ENCODE measurements at places on chromosomes 7 and 10. TPM values are rescaled to one million over a fixed set of nuclear protein-coding genes. Genes with fewer than 3 reads are reported as not detected.
A peak's percentile ranks its signal among the peaks of the same experiment; 100 is the strongest.

DNA sequence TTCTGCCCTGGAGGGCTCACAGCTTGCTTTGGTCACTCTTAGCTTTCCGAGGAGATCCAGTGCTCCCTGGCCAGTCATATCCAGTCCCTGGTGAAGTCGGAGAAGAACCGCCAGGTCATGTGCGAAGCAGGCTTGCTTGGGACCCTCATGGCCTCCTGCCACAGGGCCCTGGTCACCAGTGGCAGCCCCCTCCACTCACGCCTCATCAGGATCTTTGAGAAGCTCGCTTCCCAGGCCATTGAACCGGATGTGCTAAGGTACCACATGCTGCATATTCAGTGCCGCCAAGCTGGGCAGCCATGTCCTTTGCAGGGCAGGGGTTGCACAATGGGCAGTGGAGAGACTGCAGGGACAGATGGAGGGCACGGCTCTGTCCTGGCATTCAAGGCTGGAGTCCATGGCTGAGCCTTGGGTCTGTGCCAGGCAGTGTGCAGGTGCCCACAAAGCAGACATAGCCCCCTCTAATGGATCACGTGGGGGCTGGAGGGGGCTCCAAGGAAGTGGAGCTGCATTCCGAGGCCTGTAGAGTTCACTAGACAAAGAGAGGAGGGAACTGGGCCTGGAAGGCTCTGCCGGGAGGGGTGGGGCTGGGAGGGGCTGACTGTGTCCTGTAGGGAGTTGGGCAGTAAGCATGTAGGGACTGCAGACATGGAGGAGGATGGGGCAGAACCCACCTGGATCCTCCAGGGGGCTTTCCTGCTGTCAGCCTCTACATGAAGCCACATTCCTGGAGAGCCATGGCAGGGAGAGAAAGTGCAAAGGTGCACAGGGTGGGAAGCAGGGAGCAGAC is 89.9 kb downstream of the WDFY4 start:
- no peaks in the 10 kb centered on the region for H3K4me1 ChIP-seq
- H3K4me3 ChIP-seq = no peak overlapping the region
- DNase-seq = no peak
- H3K27me3 ChIP-seq = peaks cover 74% of the 10 kb centered on the region

The SLC26A3 gene
- total RNA-seq = not detected

The GPR26 gene
- total RNA-seq = not detected

The OPN1SW gene
- not detected for total RNA-seq

DNA sequence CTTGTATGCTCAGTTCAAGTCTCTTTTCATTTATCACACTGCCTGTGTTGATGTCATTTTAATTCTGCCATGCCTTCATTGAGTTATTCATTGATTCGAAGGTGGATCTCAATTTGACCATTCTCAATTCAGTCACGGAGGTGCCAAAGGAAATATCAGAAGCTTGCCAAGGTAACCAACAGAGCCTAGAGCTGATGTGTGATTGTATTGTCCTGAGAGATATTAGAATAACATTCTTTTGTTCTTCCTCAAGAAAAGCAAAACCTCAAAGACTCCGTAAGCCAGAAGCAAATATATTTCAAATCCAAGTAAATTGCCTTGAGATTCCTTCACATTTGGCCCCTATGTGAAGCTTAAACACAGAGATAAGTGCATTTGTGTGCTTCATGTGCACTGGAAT is 345.3 kb downstream of the CXCL12 start:
- DNase-seq = no peak
- no peak overlapping the region for H3K27ac ChIP-seq
- no peaks in the 10 kb centered on the region for H3K36me3 ChIP-seq
- H3K4me1 ChIP-seq = no peaks in the 10 kb centered on the region

GRCh38 chr7:70668606-70669358 is 463.2 kb upstream of the GALNT17 start:
- no peaks in the 10 kb centered on the region for H3K36me3 ChIP-seq
- no peak for DNase-seq
- no peak overlapping the region for H3K4me3 ChIP-seq
- peaks cover 65% of the 10 kb centered on the region for H3K27me3 ChIP-seq
- no peaks in the 10 kb centered on the region for H3K4me1 ChIP-seq

- no peak overlapping the region for H3K27ac ChIP-seq
- peaks cover 18% of the 10 kb centered on the region for H3K4me1 ChIP-seq
- DNase-seq = no peak
- no peak overlapping the region for H3K4me3 ChIP-seq
Measured at GRCh38 chr10:125127110-125127509, 33.3 kb downstream of the CTBP2 start.

DNA sequence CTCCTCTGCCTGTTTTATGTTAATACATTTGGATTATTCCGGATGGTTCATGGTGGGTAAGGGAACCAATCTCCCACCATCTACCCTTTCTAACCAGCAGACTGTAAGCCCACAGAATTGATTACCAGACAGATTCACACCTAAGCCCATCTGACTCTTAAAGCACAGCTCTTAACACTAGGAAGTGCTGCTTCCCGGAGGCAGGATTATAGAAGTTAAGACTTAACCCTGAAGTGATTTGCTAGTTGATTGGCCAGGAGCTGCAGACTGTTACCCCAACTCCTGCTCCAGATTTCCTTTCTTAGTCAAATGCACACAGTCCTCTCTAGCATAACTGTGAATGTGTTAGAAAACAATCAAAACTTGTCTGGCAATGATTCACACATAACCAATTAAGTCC is 221.7 kb downstream of the CDK14 start:
- no peaks in the 10 kb centered on the region for H3K4me1 ChIP-seq
- H3K27me3 ChIP-seq = no peaks in the 10 kb centered on the region
- no peak overlapping the region for H3K27ac ChIP-seq

DNA sequence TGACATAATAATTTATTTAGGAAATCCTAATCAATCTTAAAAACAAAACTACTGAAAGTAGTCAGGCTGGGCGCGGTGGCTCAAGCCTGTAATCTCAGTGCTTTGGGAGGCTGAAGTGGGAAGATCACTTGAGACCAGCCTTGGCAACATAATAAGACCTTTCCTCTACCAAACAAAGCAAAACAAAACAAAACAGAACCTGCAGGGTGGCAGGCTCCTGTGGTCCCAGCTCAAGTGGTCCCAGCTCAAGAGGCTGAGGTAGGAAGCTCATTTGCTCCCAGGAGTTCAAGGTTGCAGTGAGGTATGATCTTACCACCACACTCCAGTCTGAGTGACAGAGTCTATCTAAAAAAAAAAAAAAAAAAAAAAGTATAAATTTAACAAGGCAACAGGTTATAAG is 748.0 kb downstream of the CNTNAP2 start:
- no peak for DNase-seq
- H3K4me3 ChIP-seq = no peak overlapping the region
- no peaks in the 10 kb centered on the region for H3K27me3 ChIP-seq
- no peaks in the 10 kb centered on the region for H3K4me1 ChIP-seq
- no peaks in the 10 kb centered on the region for H3K36me3 ChIP-seq
- no peak overlapping the region for H3K27ac ChIP-seq

DNA sequence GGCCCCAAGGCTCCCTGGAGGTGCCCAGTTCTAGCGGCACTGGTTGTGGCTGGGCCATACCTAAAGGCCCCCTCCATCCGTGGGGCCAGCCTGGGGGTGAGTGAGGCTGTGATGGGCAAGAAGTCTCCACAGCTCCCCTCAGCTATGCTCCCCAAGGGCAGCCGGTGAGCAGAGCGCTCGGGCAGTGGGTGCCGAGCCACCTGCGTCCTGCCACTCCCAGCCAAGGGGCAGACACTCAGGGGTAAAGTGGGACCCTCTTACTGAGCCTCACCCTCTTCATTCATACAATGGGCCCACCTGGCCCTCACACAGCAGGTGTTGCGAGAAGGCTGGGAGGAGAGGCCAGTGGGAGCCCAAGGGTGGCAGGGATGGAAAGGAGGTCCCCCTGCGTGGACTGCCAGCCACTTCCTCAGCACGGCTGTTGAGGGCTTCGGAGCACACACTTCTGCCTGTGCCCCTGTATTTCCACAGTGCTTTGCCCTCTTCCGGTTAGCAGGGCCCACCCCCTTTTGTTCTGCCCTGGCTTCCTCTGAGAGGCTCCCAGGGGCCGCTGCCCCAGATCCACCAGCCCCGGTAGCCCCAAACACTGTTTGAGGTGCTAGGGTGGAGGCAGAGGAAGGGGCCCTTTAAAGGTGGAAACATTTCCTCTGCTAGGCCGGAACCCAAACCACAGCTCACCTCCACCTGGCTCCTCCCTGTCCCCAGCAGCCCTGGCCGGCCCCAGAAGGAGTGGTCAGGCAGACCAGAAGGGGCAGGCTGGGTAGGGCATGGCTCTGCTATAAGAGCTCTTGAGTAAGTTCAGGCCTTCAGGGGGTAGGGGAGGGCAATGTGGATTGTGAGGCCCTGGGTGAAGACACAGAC is 16.4 kb upstream of the C10orf105 start:
- peaks cover 22% of the 10 kb centered on the region for H3K4me1 ChIP-seq
- no peak overlapping the region for H3K4me3 ChIP-seq
- DNase-seq = peak; percentile 49
- H3K36me3 ChIP-seq = no peaks in the 10 kb centered on the region

All from PC-9 (cell line).